Tibial nerve (tissue), 4 donors: ENCODE measurements at places on chromosomes 2 and 18. TPM values are rescaled to one million over a fixed set of nuclear protein-coding genes. Genes with fewer than 3 reads are reported as not detected.

Gene ABCB11
- not detected for total RNA-seq

Gene OR6B2
- 3.3 TPM for total RNA-seq

Gene LYPD6B
- total RNA-seq = not detected

DNA sequence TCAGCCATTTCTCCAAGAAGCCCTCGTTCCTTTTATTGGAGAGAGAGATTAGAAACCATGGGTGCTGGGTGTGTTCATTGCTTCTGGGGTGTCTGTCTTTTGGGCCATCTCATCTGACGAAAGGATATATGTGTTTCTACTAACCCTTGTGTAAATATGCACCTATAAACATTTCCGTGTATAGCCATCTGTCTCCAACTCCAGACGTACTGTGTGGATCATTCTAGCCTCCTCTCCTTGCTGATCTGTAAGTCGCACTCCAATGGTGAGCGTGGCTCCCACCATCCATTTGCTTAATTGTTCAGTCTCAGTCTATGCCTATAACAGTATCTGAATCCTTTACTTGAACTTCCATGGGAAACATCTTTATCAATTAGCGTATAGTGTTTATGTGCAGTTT lies 1.8 kb downstream of the RBFA start:
- no peak for DNase-seq

DNA sequence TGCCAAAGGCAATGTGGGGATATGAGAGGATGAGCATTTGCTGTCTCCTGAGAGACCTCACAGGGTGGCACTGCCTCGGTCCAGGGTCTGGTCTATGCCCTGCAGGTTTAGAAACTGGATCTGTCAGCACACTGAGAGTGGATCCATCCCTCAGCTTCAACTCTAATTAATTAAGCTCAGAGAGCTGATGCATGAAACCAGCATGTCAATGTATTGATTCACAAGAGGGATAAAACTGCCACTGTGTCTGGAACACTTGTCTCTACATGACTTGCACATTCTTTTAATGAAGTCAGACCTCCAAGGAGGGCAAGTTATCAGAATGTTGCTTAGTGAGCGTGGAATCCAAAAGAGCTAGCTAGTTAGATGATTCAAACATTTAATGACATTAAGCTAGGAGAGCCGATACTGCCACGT lies 22.5 kb upstream of the POLE4 start:
- no peak for DNase-seq

DNA sequence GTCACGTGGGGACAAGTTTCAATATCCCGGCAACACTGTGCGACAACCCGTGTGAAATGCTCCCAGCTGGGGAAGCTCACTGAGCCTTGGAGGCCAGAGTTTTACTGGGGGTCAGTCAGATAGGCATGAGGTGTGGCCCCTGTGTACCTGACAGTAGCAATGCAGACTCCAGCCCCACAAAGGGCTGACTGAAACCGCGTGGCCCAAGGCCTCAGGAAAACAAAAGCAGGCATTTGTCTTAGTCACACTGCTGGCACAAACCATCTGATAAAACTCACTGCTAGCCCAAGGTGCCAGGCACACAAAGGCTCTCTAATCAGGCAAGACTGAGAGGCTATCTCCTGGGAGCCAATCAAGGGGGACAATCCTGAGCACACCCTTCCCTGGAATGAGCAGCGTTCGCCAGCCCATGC lies 786.6 kb upstream of the RAB6C start:
- DNase-seq = no peak

- DNase-seq = peak; percentile 69
These were observed 32.1 kb upstream of the SP3 start for GRCh38 chr2:173997269-173997668.

GRCh38 chr18:12401881-12402280 lies 5.8 kb upstream of the PRELID3A start:
- no peak for DNase-seq

DNA sequence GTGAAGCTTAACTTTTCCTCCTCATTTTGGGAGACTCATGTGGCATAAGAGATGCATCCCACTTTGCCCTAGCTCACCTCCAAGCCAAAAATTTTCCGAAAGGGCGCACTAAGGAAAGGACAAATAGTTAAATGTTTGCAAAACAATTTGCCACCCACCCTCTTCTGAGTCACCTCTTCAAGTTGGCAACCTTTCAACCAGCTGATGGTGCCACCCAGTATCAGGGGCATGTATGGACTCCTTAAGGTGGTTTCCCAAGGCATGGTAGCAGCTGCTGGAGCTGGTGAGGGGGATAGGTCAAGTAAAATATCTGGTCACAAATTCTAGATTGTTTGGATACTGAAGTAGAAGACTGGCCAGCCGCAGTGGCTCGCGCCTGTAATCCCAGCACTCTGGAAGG lies 17.2 kb upstream of the ITGAV start:
- no peak for DNase-seq

DNA sequence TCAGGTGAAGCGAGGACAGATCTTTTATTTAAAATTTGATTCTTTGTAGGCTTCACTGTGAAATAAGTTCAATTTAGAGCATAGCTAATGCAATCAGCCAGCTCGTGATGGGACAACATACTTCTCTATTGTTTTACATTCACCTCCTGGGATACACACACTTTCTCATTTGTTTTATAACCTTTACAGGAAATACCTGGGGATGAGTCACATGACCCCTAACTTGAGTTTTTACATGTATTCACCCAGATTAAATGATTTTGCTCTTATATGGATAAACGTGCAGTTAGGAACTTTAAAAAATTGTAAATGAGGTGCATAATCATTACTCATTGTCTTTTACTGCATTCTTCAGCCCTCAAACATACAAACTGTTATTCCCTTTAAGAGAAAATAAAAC lies 152.1 kb downstream of the NEDD4L start:
- DNase-seq = no peak

- DNase-seq = no peak
These were observed 8.4 kb downstream of the PTMA start for GRCh38 chr2:231716666-231717280.
